ENCODE measurements at places on chromosomes 5 and 9.
A peak's percentile ranks its signal among the peaks of the same experiment; 100 is the strongest.

- DNase-seq = no peak
These were observed 20.1 kb upstream of the LRRC14B start for GRCh38 chr5:170971-171800.

DNA sequence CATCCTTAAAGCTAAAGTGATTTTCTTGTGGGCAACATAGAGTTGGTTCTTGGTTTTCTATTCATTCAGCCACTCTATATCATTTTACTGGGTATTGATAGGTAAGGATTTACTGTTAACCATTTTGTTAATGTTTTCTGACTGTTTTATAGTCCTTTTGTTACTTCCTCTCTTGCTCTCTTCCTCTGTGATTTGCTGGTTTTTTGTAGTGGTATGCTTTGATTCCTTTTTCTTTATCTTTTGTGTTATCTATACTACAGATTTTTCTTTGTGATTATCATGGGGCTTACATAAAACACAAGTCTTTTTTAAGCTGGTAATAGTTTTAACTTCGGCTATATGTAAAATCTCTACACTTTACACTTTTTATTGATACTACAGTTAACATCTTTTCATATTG lies 43.3 kb downstream of the CREBRF start:
- no peak for DNase-seq

DNA sequence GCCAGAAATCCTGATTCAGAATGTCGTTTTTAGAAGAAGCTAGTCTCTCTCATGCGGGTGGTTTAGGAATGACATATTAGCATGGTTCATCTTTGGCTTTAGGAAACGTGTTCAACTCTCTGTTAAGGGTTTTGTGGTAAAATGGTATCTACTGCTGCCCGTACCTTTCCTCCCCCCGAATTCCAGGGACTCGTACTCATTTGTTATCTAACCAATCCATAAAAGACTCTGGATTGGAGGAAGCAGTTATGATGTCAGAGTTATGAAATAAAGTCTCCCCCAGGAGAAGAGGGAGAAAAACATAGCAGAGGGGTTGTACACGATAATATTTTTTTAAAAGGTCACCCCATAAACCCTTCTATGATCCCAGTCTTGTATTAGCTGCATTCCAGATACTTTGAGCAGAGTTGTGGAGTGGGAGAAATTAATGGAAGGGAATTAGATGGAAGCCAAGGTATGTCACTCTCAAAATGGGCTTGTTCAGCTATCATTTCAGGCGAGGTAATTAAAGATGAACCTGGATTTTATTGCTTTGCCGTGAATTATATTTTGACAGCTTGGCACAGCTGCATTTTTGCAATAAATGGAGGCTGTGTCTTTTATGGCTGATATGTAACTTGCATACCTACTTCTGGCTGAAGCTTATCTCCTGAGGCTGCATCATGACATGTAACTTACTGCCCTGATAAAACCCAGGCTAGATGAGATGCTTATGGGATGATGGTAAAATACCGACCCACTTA lies 31.3 kb downstream of the RAI14 start:
- no peak for DNase-seq

- no peak for DNase-seq
These were observed 36.6 kb upstream of the FBXL7 start for GRCh38 chr5:15463231-15463980.

DNA sequence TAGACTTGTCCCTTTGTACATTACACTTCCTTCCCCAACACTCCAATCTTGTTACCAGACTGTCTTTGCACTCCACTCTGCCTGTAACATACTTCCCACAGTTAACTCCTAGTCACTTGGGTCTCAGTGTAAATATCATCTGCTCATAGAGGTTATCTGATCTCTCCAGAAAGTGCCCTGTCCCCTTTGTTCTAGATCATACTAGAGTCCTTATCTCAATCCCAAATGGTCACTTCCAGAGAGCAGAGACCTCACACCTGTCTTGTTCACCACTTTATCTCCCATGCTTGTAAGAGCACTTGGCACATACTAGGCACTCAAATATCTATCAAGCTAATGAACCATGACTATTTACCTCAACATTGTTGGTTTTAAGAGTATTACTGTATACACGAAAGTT lies 30.4 kb downstream of the SETX start:
- peak; percentile 70 for DNase-seq

- no peak for DNase-seq
These were observed 25.5 kb downstream of the NUP188 start for GRCh38 chr9:128972956-128973355.
